Diencephalon (tissue), 1 donor: ENCODE measurements at places on chromosomes 6 and 20. TPM values are rescaled to one million over a fixed set of nuclear protein-coding genes. Genes with fewer than 3 reads are reported as not detected.

Gene GSTA1
- total RNA-seq = not detected

Gene CLDN20
- total RNA-seq = not detected

Gene CDH26
- 0.69 TPM for total RNA-seq

Gene BPIFB2
- total RNA-seq = not detected

Gene LGSN
- under 0.01 TPM for total RNA-seq

Gene SDC4
- total RNA-seq = 5.3 TPM

Gene SLC32A1
- total RNA-seq = 34.4 TPM

Gene ARHGAP40
- not detected for total RNA-seq

Gene GPLD1
- total RNA-seq = 21.2 TPM

Gene STMN3
- total RNA-seq = 191 TPM

Gene SFTA2
- not detected for total RNA-seq

Gene SAMD5
- total RNA-seq = 26.3 TPM

Gene OVOL2
- not detected for total RNA-seq

Gene RSPO4
- total RNA-seq = 0.92 TPM

Gene LRRC1
- 12.5 TPM for total RNA-seq

Gene GABRR2
- not detected for total RNA-seq

Gene GGTLC1
- not detected for total RNA-seq

Gene COL11A2
- 2.3 TPM for total RNA-seq

Gene MAP3K5
- total RNA-seq = 16.1 TPM

Gene ZNF343
- 18.0 TPM for total RNA-seq

Gene FANCE
- total RNA-seq = 8.8 TPM

Gene RIPPLY2
- 7.8 TPM for total RNA-seq

Gene RNF39
- not detected for total RNA-seq

Gene OXT
- total RNA-seq = 46.4 TPM

Gene LAMP5
- 19.6 TPM for total RNA-seq

Gene CDH4
- 21.9 TPM for total RNA-seq

Gene LBP
- not detected for total RNA-seq

Gene SNPH
- 34.4 TPM for total RNA-seq

Gene DPPA5
- not detected for total RNA-seq

Gene PDE7B
- 27.5 TPM for total RNA-seq

Gene DYNLRB1
- 59.5 TPM for total RNA-seq
